H7 (cell line): ENCODE measurements at places on chromosomes 2 and 18.
A peak's percentile ranks its signal among the peaks of the same experiment; 100 is the strongest.

GRCh38 chr18:40437517-40437916 lies 1517.5 kb upstream of the PIK3C3 start:
- no peak for DNase-seq

DNA sequence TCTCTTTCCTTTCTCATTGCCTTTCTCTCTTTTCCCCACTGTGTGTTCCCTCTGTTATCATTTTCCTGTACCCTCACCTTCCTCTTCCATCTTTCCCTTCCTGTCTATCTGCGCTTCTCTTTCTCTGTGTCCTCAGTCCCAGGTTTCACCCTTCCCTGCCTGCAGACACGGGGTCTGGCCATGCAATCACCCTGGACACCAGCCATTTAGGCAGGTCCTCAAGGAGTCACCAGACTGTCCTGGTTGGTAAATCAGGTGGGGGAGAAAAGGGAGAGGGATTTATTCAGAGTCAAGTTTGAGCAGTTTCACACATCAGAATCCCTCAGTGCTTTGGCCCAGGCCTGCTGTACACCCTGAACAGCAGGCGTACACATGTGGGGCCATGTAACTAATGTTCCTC lies 169.3 kb downstream of the ANKRD30B start:
- no peak for DNase-seq

DNA sequence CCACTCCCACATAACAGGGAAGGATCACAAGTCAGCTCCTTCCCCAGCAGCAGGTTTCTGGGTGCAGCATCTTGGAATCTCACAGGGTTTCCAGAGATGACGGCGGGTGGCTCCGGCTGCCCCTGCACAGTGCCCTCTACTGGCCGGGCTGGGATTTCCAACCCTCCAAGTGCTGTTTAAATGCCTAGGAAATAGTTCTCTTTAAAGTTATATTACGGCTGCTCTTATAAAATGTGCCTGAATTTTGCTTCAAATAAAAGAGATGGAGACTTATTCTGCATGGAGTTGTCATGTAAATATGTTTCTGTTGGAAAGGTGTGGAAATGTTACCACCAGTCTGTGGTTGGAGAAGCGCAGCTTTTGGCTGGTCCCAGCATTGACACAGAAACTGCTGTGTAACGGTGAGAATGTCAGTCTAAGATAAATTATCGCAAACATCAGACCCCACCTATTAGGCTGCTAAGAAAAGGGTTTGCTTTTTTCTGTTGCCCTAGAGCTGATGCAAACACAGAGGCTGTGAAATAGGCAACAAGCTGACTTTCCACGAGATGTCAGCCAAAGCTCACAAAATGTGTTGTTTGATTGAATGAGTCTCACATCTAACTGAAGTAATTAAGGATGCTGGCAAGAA lies 3.3 kb upstream of the HJURP start:
- DNase-seq: peak; percentile 72

- no peak for DNase-seq
Observed at GRCh38 chr2:162821176-162821575, 17.4 kb downstream of the KCNH7 start.

GRCh38 chr18:34795070-34795732 lies 85.1 kb downstream of the DTNA start:
- no peak for DNase-seq

DNA sequence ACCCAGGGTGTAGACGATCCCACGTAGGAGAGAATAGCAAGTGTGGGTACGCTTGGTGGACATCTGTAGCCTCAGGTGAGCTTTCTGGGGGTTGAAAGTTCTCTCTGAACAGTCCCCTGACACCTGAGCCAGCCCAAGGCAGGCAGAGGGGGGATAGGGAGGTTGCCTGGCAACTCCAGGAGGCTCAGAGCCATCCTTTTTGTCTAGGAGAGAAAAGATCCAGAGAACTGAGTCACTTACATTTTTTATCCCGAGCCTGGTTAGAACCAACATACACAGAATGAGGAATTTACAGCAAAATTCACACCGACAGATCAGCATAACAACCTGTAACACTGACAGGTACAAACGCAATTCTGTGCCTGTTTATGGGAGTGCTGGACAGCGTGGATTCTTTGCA lies 113.2 kb downstream of the SH3BP4 start:
- peak; percentile 48 for DNase-seq

DNA sequence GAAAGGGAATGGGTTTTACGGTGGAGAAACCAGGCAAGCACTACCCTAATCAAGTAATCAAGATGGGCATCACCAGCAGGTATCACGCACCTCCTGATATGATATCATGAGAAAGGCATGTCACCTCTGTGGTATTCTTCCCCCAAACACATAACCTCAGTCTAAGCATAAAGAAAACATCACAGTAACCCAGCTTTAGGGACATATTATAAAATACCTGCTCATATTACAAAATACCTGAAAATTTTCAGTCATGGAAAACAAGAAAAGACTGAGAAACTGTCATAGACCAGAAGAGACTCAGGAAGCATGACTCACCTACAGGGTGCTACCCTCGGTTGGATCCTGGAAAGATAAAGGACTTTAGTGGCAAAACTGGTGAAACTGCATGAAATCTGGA lies 30.5 kb downstream of the GCKR start:
- DNase-seq: no peak

DNA sequence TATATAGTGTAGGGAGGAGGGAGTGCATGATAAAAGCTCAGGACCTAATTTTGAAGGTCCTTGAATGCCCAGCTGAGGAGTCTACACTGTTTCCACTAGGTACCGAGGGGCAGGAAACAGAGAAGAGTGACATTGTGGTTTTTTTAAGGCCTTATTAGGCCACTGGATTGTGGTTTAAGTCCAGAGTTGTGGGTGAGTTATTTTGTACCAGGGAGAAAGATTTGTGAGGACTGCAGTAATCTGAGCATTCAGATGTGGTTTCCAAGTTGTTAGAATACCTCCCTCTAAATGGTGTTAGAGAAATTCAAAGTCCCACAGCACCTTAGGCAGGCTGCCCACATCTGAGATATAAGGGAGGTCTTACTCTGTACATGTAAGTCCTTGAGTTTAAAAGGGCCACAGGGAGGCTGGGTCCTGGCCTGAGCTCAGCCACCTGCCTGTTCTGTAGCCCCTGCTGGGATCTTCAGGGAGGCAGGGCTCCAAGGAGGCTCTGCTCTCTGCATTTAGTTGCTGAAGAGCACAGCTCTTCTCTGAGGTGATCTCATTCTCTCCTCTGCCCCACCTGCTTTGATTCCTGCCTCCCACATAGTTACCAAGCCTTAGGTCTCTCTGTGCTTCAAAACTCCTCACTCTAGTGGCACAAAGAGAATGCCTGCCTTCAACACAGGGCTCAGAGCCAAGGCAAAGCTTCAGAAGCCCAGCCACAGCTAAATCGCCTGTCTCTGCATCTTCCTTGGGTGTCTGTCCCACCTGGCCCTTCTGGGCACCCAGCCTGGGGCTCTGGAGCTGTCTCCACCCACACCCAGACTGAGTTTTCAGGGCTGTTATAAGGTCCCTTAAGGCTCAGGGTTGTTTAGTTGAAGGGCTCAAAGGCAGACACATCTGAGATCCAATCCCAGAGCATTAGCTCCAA lies 88.1 kb downstream of the VSNL1 start:
- no peak for DNase-seq
